ENCODE measurements at places on chromosomes 4 and X.

GRCh38 chr4:109648266-109648996, 54.8 kb downstream of the CASP6 start:
- DNase-seq = peak; percentile 33

DNA sequence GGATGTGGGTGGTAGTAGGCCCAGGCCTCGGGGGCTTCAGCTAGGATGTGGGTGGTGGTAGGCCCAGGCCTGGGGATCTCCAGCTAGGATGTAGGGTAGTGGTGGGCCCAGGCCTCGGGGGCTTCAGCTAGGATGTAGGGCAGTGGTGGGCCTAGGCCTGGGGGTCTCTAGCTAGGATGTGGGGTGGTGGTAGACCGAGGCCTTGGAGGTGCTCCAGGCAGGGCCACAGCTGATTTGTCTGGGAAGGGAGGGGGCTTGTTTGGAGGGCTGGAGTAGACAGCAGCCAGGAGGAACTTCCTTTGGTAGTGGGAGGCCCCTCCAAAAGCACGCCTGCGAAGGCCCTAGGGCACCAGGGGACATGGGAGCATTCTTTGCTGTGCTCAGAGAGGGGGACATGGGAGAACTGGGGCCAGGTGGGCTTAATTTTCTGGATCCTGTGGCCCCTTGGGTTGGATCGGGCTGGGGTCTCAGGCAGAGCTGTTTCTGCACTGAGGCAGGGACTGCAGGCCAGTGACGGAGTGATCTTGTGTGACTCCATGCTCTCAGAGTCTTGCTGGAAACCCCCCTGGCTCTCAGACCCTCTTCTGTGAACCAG, 3.3 kb upstream of the SPON2 start:
- DNase-seq = no peak

- DNase-seq = no peak
Observed at GRCh38 chr4:183355405-183355804, 33.2 kb upstream of the CLDN24 start.

DNA sequence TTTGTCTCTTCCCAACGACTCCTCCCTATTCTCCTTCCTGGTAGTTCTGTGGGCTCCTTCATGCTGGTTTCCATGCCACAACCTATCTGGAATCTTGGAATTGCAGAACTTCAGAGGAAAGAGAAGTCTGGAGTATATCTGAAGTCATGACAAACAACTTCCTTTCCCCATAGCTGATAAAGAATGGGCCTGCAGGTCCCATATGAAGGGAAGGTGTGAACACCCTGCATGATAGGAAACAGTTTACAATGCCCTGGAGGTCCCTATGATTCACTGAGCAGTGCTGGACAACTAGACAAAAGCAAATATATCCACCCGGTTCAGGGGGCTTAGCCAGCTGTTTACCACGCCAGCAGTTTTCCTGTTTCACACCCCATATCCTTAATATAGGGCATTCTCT, 19.4 kb downstream of the FAM9C start:
- no peak for DNase-seq

DNA sequence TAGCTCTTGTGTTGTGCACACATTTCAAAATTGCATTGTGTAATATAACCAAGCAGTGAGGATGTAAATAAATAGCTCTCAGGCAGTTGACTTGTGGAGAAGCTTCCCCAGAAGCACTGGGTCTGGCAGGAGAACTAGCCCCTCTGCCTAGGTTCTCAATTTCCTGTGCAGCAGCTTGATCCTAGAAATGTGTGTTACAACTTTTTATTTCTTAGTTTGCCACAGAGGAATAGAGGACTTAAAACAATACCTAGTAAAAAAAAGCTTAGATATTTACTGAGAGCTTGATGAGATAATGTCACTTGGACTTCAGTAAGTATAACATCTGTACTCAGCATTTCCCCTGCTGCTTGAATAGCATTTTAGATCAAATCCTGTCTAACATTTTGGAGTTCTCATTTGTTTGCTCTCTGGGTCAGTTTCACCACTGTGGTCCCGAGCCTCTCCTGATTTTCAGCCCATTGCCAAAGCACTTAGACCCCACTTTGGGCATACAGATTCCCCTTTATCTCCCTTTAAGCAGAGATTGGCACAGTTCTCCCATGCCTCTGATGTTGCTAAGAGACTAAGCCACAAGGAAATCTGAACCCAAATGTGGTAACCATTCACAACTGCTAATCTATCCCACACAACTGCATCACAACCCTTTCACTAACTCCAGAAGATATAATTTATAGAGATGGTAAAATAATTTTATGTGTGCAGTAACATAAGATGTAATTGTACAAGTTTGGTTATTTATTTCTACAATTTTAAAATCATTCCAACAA, 98.2 kb upstream of the NRK start:
- no peak for DNase-seq

DNA sequence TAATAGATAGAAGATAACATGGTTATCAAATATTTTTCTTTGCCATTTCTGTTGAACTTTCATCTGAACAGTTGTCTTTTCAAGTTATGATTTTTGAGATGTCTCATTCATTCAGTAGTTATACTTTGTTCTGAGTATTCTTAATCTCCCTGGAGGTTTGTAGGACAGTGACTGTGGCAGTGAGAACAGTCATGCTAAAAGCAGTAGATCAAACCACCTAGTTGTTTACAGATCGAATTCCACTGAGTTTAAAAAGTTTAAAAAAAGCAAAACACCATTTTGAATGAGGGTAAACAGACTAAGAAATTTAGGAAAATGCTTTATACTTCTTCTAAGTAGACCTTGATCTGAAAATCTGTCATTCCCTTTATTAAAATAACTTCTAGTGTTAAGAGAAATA, 107.2 kb downstream of the CEP135 start:
- DNase-seq = no peak

DNA sequence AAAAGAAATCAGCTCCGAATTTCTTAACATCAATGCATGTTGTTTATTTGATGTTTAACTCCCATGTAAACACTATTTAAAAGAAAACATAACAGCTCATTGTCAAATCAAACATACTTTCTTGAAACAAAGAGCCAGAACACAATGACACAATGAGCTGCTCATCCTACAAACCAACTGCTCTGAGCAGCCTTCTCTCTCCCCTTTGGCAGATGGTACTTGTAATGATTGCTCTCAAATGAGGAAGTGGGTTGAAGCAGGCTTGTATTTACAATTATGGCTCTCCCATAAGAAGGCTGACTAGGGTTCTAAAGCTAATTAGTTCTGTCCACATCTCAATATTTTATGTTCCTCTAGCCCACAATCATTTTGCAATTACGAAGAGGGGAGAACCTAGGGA, 637.8 kb upstream of the ADGRL3 start:
- DNase-seq = no peak

- peak; percentile 13 for DNase-seq
Observed at GRCh38 chr4:56048383-56048701, 99.6 kb downstream of the CEP135 start.

GRCh38 chr4:121675715-121676114, 21.1 kb downstream of the ANXA5 start:
- DNase-seq = no peak

DNA sequence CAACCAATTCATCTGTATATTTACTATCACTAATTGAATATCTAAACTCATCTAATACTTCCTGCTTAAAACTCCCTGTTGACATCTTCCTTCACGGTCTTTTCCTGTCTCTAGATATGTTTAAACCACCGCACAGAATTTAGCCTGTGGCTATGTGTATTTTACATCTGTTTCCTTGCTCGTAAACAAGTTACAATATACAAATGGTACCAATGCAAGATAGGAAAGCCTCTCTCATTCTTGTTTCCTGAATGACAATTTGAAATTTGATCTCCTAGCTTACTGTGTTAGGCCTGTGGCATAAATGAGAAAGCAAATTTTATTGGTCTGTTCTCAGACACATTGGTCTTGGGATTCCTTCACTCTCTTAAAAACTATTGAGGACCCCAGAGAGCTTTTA, 89.7 kb upstream of the PCDH7 start:
- no peak for DNase-seq

GRCh38 chrX:10922159-10922558, 189.0 kb upstream of the HCCS start:
- peak; percentile 73 for DNase-seq

GRCh38 chr4:108828620-108829019, 65.8 kb upstream of the ETNPPL start:
- no peak for DNase-seq

GRCh38 chr4:106993827-106994226, 42.3 kb downstream of the DKK2 start:
- DNase-seq = no peak

DNA sequence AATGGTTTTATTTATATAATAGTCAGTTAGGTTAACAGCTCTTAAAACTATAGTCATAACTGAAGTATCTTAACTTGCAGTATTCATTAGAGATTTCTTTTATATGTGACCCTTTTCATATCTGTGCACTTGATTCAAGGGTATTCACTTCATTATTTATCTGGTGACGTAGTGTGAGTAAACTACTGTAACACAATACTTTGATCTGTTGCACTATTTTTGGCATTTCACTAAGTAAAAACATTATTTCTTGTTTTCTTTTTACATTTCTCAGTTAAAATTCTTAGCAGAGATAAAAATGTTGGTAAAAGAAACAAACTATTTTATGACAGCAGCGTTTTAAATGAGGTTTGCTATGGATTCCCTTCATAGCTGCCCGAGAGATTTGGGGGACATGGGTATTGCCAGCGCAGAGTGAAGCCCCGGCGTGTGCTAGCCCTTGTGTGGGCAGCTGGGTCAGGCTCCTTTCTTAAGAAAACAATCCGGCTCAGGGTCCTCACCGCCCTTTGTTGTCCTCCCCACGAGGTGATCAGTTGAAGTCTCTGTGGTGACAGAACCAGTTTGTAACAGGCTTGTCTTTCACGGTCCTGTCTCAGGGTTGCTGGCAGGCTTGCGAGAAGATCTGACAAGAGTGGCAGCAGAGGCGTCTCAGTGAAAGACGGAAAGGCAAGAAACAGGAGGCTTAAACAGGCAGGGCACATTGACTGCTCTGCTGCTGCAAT, 293.4 kb downstream of the BMPR1B start:
- no peak for DNase-seq

- DNase-seq = no peak
Observed at GRCh38 chr4:129371926-129372325, 276.0 kb downstream of the C4orf33 start.

- DNase-seq = no peak
Observed at GRCh38 chrX:40282946-40283660, 185.3 kb upstream of the BCOR start.

DNA sequence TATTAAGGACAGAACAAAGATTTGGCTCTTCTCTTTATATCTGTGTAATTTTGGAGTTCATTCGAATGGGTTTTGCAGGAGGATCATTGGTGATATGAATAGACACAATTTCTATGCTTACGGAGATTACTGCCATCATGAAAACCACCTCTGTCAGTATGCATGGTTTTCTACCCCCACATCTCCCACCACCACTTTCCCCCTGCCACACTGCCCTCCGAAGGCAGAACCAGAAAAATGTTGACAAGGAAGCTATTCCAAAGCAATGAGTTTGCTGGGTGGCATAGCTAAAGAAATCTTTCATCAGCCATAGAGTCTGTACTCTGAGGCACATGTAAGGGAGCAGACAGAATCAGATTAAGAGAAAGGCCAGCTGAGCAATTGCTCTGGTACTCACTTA, 567.3 kb upstream of the ACTRT1 start:
- DNase-seq = no peak

- no peak for DNase-seq
Observed at GRCh38 chr4:53863158-53863557, 201.2 kb downstream of the CHIC2 start.

- DNase-seq = no peak
Observed at GRCh38 chr4:55568905-55569504, 22.3 kb upstream of the CLOCK start.

- DNase-seq = no peak
Observed at GRCh38 chrX:15430584-15430983, 46.4 kb upstream of the VEGFD start.

DNA sequence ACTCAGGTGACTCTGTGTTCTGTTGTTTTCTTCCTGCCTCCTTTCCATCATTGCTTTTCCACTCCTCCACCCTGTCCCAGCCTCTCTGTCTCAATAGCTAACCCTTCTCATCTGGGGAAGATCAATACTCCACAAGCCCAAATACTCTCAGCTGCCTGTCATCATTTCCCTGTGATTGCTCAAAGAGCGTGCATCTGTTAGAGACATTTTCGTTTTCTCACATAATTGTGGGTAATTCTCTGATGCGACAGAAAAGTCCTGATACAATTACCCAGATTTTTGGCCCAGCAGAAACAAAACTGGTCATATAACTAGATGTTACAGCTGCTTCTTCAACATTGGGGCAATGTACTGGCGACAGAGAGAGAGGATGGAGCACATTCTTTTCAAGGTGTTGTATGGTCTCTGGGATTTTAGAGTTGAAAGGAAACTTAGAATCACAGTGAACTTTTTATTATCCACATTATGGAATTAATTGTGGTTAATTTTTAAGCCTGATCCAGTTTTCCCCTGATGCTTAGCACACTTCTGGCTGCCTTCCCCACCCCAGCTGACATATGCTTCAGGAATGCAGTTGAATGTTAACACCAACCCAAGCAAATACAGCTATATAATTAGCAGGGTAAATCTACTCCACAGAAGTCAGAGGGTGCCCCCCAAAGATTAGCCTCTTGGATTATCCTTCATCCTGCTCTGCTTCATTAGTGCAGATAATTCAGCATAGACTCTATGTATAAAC, 171.4 kb upstream of the ANXA3 start:
- DNase-seq = no peak

DNA sequence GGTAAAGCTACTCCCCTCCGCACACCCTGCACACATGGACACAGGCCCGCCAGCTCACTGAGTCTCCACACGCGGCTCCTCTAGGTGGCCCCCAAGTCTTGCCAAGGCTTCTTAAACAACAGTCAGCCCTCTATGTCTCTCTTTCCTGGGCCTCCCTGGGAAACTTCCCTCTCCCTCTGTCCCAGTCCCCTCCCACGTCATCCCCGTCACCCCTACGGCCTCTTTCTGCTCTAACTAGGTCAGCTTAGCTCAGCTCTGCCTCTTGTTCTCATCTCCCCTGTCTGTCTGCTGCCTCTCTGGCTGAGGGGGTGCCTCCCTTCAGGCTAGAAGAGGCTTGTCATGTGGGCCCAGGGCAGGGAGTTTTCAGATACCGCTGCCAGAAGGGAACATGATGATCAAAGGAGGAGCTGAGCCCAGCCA, 38.8 kb downstream of the SEPTIN6 start:
- no peak for DNase-seq

DNA sequence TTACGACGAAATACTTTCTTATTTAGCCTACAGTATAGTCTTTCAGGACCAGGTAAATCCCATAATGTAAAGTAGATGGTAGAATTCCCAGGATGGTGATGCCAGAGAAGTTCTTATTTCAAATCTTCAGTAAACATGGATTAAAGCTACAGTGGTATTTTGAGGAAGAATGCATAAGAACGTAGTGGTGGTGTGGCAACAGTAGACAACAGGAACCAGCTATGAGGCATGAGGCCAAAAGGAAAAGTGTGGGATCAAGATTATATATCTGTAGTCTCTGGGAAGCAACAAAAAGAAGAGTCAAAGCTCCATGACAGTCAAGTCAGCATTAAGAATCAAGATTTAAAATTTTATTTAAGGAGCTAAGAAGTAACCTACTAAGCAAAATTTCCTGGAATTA, 60.2 kb downstream of the METTL14 start:
- DNase-seq = no peak

- DNase-seq = no peak
Observed at GRCh38 chr4:1819284-1819683, 26.2 kb downstream of the FGFR3 start.

- no peak for DNase-seq
Observed at GRCh38 chr4:53941331-53941730, 123.1 kb downstream of the CHIC2 start.

- DNase-seq = no peak
Observed at GRCh38 chr4:19924761-19925160, 326.9 kb upstream of the SLIT2 start.

- DNase-seq = no peak
Observed at GRCh38 chr4:177405508-177405907, 36.7 kb downstream of the AGA start.

GRCh38 chr4:143357161-143357845, 20.6 kb downstream of the GAB1 start:
- no peak for DNase-seq
